ENCODE measurements at places on chromosomes 11 and 22.

GRCh38 chr11:27926486-27926885 is 181.5 kb downstream of the KIF18A start:
- no peak for DNase-seq

DNA sequence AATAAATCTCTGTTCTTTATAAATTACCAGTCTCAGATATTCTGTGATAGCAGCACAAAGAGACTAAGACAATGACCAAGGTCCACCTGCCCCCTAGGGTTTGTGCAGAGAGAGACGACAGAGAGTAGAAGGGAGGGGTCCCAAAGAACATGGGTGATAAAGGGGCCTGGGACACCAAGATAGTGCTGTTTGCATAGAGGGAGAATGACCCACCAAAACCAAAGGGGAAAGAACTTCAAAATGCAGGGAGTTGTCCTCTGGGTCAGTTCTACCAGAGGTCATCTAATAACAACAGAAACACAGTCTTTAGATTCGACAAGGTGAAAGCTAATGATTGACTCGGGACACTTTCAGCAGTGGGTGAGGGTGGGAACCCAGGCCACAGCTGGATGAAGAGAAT is 23.7 kb downstream of the FAM227A start:
- no peak for DNase-seq

DNA sequence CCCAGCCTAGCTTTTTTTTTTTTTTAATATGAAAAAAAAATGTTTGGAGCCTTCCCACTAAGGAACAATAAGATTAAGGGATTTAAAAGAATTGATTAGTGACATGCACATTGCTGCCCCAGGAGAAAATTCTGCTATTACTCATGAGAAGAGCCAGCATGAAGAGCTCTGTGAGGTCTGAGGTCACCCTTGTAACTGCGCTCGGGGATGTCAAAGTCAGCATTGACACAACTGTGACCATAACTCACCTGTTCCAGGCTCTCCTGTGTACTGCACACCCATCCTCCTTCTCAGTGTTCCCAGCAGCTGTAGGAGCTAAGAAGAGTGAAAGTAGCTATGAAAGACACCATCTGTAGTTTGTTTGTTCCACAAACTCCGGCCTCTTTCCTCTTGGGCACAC is 109.8 kb upstream of the FGF3 start:
- DNase-seq = no peak

- peak; percentile 9 for DNase-seq
Measured at GRCh38 chr11:41320653-41321052, 138.8 kb downstream of the LRRC4C start.

DNA sequence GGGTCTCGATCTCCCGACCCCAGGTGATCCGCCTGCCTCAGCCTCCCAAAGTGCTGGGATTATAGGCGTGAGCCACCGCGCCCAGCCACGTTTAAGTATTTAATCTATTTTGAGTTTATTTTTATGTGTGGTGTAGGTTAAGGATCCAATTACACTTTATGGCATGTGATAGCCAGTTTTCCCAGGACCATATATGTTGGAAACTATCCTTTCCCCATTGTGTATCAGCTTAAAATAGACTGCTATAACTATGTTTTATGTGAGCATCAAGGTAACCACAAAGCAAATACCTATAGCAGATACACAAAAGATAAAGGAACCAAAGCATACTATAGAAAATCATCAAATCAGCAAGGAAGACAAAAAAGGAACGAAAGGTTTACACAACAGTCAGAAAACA is 42.4 kb downstream of the TTC28 start:
- no peak for DNase-seq

- DNase-seq = no peak
Measured at GRCh38 chr11:4699697-4700435, 2.2 kb upstream of the OR51E2 start.

DNA sequence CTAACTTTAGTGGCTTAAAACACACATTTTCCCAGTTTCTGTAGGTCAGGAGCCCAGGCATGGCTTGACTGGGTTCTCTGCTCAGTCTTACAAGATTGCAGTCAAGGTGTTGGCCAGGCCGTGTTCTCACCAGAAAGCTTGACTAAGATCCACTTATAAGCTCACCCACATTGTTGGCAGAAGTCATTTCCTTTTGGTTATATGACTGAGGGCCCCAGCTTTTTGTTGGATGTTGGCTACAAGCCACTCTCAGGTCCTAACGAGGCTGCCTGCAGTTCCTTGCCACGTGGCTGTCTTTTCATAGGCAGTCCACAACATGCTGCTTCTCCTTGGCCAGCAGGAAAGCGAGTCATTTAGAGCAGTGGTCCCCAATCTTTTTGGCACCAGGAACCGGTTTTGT is 79.3 kb upstream of the CRTAM start:
- no peak for DNase-seq

GRCh38 chr11:73833067-73833466 is 43.6 kb downstream of the COA4 start:
- no peak for DNase-seq

- DNase-seq = no peak
Measured at GRCh38 chr11:69203901-69204245, 48.1 kb downstream of the SMIM38 start.
